ENCODE measurements at places on chromosomes 11 and 22.

- no peak for DNase-seq
Observed at GRCh38 chr22:23213022-23213555, 32.8 kb downstream of the BCR start.

- no peak for DNase-seq
Observed at GRCh38 chr11:44255406-44256071, 54.4 kb downstream of the ALX4 start.

DNA sequence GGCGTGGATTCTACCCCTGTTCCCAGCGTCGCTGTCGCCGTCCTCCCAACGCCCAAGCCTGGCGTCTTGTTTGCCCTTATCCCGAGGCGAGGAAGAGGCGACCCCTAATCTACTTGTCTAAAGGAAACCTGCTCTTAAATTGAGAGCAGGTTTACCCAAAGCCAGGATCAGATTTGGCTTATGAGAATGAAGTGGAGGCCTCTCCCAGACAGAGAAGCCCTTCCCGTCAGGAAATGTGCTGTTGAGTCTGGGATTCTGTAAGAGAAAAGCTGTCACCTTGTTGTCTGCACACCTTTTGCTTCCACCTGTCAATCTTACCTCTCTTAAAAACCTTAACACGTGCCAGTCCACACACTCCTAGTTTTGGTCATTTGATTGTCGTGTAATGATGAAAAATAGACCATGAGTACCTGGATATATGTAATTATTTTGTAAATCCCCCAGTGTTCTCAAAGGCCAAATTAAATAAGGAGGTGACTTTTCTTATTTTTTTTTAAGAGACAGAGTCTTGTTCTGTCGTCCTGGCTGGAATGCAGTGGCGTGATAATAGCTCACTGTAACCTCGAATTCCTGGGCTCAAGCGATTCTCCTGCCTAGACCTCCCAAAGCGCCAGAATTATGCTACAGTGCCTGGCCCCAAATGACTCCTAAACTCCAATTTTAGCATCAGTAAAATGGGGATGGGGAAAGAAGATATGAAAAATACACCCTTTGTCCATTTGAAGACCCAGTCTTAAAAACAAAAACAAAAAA lies 627 bp downstream of the GTF2H1 start:
- no peak for DNase-seq

DNA sequence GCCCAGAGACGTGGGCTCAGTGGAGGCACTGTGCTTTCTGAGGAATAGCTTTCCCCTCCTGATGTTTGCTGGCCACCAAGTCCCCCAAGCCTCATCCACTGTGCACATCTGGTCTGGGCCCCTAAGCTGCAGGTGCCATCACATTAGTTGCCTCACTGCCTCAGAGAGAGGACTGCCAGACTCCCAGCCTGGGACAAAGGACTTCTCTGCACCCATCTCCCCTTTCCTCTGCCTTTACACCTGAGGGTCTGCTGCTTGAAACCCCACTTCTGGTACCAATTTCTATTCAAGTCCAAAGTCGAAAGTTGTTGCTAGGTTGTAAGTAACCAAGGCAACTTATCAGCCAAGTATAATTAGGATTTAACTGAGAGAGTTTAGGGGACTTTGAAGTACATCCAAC lies 3.7 kb upstream of the LZTR1 start:
- no peak for DNase-seq

DNA sequence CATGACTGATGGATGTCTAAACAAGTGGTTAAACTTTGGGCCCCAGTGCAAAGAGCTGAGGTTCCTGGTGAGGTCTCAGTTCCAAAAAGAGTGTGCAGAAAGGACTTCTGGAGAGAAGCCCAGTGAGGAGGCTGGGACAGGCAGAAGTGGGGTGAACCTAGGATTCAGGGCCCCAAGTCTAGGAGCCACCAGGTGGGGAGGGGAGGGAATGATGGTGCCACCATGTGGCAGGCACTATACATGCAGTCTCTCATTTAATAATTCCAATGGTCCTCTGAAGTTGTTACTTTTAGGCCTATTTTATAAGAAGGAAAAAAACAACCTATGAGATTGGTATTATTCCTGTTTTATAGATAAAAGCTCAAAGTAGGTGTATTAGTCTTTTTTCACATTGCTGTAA lies 102.0 kb downstream of the INSC start:
- DNase-seq = no peak

GRCh38 chr11:103659743-103660142 lies 376.7 kb upstream of the DDI1 start:
- no peak for DNase-seq

- no peak for DNase-seq
Observed at GRCh38 chr11:19453651-19454257, 213.0 kb upstream of the E2F8 start.

DNA sequence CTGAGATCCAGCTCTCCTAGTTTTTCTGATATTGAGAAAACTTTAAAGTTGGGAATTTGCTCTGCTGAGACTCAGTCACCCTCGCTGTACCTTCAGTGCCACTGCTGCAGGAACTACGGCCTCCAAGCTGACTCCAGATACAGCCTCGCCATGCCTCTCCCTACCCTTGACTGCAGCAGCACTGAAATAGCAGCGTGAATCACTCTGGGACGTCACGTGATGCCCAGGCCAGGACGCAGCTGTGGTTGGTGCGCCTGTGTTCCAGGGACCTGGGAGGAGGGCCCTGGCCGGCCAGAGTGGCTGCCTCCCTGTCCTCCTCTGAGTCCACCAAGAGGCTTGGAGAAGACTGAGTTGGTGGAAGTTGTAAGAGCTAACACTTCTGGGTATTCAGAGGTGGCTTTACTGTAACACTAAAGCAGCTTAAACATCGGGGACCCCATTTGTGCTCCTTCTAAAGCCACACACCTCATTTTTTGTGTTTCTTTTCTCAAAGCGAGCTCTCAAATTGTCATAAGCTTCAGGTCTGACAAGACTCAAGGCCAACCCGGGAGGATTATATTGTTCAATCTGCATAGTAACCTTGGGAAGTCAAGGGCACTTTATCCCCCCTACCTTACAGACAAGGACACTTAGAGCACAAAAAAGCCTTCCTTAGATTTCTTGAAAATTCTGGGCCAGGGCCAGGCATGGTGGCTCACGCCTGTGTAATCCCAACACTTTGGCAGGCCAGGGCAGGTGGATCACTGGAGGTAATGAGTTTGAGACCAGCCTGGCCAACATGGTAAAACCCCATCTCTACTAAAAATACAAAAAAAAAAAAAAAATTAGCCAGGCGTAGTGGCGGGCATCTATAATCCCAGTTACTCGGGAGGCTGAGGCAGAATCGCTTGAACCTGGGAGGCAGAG lies 4.2 kb upstream of the STIP1 start:
- DNase-seq = peak; percentile 92
